ENCODE measurements at places on chromosomes 11 and 22.

DNA sequence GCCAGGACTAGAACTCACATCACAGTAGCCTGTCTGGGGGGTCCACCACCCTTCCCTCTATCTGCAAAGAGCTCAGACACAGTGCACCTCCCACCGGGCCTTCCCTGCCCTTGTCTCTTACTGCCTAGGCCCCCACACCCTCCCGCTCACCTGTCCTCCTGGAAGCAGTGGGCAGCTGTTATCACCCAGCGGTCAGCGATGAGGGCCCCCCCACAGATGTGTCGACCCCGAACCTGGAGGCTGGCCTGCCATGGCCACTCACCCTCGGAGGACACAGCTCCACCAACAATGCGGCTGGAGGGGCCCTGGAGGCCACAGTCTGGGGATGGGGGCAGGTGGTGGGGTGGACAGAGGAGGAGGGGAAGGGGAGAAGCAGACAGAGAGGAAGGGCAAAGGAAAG, 18.8 kb downstream of the KCTD17 start:
- DNase-seq: no peak

- DNase-seq: no peak
Measured at GRCh38 chr11:117097389-117098268, 599 bp downstream of the SIK3 start.

- no peak for DNase-seq
Measured at GRCh38 chr11:72141066-72141465, 5.5 kb downstream of the FOLR3 start.

DNA sequence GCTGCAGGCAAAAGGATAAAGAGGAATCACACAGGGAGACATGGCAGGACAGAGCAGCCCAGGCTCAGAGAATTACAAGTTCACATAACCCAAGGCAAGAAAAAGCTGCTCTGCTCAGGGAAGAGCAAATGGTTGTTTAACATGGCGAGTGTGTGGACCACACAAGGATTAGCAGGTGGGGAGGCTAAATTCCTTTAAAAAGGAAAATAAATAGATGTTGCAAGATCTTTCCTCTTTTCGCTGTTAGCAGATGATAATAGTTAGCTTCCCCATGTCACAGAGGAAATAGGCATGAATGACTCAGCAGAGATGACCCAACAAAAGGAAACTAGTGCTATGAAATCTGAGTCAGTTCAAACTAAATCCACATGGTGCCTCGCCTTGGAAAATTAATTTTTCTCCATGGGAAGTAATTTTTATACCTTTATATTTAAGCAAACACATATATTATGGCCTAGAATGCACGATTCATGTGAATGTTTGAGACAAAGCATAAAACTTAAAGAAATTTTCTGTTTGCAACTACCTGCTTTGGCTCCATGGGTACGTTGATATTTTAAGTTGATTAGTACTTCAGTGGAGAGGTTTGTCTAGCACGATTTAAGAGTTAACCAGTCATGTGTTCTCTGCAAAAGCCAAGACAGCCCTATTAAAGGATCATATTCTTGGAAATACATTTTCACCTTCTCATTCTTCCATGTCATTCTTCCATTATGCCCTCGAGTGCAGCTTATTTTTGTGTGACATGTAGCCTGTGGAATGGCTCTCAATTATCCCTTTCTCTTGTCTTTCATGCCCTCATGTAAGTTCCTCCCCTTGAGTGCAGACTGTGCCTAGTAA, 38.5 kb upstream of the FJX1 start:
- DNase-seq: no peak

GRCh38 chr22:39545386-39546365, 13.1 kb upstream of the RPS19BP1 start:
- DNase-seq: peak; percentile 85

- DNase-seq: peak; percentile 42
Measured at GRCh38 chr11:46254133-46254491, 23.4 kb upstream of the CREB3L1 start.

DNA sequence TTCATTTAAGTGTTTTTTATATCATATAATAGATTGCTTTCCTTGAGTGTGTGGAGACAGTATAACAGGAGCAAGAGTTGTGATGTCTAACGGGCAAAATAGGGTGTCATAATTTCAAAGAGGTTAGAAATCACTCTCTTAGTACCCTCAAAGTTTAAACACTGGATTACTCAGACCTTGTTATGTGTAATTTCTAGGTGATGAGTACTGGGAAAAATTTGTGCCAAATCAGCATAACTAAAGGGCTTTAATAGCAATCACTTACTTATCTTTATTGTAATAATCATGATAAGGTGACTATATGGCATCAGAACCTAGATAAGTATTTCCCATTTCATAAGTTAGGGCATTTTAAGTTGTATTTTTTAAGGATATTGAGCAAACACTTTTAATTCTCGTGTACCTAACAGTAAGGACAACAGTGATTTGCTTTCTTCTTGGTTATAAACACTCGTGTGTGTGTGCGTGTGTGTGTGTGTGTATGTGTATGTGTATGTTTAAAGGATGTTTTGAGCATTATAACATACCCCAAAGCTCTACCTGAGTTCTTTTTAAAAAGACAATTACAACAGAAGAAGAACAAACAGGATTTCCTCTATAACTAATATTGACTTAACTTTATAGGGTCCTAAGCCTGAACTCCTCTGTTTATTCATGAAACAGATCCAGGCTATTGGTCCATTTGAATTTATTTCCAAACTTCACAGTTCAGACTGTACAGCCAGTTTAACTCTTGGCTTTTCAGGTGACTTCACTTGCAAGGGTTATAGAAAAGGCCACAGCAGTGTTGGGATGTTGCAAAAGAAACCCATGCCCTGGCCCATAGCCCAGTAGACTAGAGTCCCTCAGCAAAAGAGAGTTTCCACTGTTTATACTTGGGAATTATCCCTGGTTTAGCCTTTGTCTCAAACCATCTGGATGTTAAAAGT, 23.7 kb upstream of the PDE3B start:
- no peak for DNase-seq

DNA sequence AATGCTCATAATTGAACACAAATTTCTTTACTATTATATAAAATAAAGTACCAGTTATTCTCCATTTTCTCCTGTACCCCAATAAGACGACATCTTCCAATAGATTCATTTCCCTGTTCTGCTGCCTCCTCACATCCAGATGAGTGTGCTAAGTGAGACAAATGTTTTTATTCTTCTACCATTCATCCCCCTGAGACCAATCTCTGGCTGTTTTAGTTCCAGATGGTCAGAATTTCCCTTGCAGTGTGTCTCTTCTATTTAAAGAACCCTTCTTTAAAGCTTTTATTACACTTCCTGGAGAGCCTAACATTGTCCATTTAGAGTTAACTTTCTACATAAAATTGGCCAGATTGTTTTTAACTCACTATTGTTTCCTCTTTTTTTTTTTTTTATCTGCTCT, 41.2 kb upstream of the GLYATL1 start:
- DNase-seq: no peak

DNA sequence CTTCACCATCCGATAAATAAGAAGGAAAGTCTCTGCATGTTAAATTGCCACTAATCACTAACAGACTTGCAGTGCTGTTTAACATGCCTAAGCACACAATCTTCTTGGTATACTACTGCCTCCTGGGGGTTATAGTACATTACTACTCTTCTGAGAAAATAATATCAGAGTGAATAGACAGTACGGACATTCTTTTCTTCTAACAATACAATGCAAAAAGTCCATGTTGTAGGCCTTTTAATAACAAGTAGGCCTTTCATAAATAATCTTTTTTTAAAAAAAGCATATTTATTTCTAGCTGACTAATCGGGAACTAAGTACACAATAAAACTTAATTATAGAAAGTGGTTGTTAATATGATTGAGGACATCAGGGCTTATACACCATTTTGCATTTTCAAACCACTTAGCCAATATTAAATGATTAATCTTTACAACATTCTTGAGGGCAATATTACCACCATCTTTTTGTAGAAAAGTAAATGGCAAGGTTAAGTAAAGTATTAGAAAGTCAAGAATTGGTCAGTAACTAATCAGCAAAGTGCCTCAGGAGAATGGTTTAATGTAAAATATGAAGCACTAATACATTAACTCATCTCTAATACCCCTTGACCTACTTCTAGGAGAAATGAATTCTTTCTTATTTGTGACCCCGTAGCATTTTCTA, 84.7 kb downstream of the TTC28 start:
- no peak for DNase-seq

- peak; percentile 55 for DNase-seq
Measured at GRCh38 chr11:62124186-62125113, 639 bp downstream of the INCENP start.

GRCh38 chr11:60064111-60064510, 7.6 kb downstream of the MS4A3 start:
- DNase-seq: no peak

DNA sequence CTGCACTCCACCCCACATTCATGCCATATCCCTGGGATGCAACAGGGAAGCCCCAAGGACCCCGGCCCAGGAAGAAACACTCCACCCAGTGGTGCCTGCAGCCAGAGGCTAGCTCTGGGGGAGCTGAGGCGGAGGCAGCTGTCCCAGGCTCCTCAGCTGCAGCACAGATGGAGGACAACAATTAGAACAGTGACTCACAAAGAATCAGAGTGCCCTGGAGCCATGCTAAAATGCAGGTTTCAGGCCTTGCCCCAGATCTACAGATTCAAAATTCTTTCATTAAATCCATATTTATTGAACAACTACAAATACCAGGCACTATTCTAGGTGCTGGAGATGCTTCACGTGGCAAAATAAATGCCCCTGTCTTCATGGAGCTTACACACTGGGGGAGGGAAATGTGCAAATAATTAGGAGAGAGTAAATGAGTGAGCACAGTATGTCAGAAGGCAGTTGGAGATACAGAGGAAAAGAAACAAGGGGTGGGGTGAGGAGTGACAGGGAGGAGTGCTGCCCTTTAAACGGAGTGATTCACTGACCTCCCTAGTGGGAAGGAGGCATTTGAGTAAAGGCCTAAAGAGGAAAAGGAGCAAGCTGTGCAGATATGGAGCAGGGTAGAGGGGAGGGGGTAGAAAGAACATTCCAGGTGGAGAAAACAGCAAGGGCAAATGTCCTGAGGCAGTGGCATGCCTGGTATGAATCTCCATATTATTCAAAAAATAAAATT, 73.3 kb upstream of the CSNK2A3 start:
- no peak for DNase-seq

DNA sequence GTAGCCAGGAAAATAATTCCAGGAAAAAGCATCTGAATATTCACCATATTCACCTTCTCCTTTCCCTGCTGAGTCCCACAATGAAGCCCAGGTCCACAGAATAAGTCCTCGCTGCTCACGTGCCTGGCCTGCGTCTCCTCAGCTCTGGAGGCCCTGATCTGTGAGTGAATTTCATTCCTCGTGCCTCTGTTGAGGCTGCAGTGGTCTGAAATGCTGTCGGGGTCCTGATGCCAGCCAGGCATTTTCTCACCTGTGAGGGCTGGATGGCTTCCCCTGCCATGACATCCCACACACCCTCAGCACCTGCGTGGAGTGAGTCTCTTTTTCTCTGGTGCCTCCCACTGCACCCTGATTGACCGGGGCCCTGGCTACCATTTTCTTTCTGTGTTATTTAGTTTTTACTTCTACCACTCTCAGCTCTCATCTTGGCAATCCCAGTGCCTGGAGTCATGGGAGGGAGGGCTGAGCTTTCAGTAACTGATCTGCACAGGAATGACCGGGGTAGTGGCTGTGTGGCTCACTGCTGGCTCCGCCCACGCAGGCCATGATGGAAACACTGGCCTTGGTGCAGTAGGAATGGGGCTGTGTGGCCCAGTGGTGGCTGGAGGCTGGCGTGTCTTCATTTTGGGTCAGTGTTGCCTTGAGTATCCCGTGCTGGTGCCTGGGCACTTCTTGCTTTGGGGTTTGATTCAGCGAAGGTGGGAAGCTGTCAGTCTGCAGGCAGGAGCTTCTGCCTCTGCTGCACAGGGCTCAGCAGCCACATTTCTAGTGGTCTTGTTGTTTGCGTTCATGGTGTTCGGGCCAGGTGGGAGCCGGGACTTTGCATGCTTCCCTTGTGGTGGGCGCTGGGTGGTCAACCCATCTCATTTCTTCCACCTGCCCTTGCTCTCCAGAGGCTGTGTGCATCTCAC, 807.2 kb downstream of the TBC1D22A start:
- DNase-seq: no peak

- no peak for DNase-seq
Measured at GRCh38 chr11:85109141-85109540, 518.0 kb downstream of the DLG2 start.

DNA sequence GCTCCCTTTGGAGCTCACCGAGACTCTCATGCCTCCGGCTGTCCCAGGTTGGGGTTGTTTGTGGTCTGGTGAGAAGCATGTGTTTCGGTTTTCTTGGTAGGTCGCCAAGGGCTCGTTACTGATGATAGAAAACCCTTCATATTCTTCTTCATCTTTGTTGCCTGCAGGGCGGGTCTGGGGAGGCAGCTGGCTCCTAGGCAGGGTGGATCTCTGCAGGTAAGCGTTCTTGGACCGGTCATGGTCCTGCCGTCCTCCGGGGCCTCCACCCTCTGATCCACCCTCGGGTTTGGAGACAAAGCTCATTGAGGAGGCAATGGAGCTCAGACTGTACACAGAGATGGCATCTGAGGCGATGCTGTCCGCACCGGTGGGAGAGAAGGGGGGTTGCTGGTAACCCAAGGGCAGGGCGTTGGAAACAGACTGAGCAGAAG, 64.3 kb upstream of the PITPNB start:
- DNase-seq: no peak

- DNase-seq: peak; percentile 48
Measured at GRCh38 chr11:16603245-16603644, 135.2 kb upstream of the C11orf58 start.

GRCh38 chr11:15027956-15028355, 45.4 kb upstream of the CALCB start:
- no peak for DNase-seq

DNA sequence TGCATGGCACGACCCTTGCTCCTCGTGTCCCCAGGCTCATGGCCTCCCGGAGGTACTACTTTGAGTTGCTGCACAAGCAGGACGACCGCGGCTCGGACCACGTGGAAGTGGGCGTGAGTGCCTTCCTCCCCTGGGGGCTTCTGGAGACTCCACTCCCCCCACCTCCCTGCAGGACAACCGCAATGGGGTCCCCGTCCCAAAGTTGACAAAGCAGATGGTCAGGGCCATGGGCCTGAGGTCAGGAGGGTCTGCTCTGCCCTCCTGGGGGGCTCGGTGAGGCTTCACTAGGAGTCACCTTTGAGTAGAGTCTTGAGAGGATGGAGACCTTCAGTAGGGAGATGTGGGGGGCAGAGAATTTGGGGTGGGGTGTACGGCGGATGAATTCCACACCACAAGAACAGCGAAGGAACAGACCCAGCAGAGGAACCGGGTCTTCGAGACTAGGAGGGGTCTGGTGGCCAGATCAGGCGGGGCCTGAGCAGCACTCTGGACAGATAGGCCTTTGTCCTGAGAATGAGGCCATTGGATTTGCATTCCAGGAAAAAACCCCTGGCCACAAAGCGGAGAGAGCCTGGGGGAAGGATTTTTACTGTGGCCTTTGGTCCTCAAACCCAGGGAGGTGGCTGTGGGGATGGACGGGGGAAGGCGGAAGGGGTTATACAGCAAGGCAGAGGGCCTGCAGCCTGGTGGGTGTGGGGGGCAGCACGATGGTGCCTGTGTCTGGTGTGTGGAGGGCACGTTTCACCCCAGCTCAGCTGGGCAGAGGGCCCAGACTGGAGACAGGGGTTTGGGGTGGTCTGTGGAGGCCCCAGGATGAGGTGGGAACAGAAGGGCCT, 4.6 kb downstream of the B4GALNT4 start:
- no peak for DNase-seq

GRCh38 chr11:62402226-62402959, 16.4 kb upstream of the SCGB1A1 start:
- DNase-seq: no peak

GRCh38 chr11:69512136-69512535, 30.7 kb downstream of the LINC01488 start:
- DNase-seq: no peak

Data from ecto neural progenitor cell (in vitro differentiated cells).